AG09319 (cell line): ENCODE measurements at places on chromosomes 1 and 21.

DNA sequence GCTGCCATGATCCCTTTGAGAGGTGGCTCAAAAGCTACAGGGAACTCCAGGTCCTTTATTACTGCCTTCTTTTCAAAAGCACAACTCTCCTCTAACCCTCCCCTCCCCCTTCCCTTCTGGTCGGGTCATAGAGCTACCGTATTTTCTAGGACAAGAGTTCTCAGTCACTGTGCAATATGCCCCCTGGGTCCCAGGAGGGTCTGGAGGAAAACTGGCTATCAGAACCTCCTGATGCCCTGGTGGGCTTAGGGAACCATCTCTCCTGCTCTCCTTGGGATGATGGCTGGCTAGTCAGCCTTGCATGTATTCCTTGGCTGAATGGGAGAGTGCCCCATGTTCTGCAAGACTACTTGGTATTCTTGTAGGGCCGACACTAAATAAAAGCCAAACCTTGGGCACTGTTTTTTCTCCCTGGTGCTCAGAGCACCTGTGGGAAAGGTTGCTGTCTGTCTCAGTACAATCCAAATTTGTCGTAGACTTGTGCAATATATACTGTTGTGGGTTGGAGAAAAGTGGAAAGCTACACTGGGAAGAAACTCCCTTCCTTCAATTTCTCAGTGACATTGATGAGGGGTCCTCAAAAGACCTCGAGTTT is 3.1 kb downstream of the BTG2 start:
- no peak for DNase-seq

DNA sequence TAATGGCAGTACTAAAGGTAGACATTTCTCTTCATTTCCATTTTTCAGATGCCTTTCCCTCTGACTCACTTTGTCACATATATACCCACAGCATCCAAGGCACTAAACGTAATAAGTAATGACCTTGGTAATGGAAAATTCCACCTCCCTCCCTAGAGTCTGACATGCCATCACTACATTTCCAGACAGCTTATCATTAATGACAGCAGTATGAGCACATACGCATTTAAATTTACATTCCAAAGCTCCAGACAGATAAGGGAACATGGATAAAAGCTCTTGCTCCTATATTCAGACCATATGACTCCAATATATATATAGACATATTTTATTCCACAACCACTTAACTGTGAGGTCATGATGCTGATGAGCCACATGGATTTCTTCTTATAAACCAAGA is 191.7 kb upstream of the GORAB start:
- no peak for DNase-seq

DNA sequence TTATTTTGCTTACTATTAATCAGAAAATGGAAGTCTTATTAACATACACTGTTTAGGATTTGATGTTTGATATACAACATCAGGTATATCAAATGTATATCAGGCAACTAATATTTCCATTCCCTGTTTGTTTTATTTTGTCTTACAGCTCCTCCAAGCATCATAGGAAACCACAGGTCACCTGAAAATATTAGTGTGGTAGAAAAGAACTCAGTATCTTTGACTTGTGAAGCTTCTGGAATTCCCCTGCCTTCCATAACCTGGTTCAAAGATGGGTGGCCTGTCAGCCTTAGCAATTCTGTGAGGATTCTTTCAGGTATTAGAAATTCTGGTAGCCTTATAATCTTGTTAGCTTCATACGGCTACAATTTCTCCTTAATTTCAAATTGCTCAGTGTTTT is 318.0 kb downstream of the TPR start:
- no peak for DNase-seq

DNA sequence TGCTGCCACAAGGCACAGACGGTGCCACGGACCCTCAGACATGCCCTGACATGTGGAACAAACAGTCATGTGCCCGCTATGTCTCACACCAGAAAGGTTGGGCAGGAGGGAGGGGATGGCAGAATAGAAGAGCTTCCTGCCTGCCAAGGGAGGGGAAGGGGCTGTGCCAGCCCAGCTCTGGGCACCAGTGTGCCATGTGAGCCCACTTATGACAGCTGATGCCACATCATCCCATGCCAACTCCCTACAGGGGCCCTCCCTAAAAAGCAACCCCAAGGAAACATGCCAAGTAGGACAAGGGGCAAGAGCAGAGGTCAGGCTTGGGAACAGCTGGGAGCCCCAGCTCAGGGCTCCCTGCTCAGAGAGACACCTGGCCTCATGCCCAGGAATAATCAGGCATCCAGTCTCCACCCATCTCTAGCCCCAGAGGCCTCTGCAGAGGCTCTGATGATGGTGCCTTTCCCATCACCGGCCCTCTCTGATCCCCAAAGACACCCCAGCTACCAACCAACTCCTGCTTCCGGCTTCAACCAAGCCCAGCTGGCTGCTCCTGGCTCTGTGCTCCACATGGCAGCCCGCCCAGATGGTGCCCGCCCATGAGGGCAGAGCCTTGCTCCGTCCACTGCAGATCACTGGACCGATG is 10.3 kb downstream of the ADGRB2 start:
- DNase-seq, result no peak

DNA sequence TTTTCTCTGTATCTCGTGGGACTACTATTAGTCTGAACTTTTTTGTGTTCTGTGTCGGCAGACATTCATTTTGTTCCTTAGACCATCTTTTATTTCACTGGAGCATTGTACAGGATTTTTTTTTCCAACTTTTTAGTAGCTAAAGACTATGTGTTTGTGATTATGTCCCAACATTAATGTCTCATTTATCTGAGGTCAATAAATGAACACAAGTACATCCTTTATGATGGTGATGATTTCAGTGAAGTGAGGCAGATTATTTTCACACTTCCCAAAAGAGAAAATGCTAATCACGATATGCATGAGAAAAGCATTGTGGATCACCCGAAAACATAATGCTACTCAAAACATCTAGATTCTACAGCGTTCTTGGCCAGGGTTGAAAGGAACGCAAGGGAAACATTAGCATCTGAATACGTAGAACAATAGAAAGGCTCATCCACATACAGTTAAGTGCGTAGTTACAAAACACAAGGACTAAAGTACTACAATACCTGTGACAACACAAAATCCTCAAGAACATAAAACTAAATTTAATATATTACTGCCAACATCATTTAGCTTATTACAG is 981.7 kb upstream of the NCAM2 start:
- DNase-seq, result no peak

GRCh38 chr1:224786533-224787250 is 142.8 kb upstream of the DNAH14 start:
- DNase-seq, result no peak

DNA sequence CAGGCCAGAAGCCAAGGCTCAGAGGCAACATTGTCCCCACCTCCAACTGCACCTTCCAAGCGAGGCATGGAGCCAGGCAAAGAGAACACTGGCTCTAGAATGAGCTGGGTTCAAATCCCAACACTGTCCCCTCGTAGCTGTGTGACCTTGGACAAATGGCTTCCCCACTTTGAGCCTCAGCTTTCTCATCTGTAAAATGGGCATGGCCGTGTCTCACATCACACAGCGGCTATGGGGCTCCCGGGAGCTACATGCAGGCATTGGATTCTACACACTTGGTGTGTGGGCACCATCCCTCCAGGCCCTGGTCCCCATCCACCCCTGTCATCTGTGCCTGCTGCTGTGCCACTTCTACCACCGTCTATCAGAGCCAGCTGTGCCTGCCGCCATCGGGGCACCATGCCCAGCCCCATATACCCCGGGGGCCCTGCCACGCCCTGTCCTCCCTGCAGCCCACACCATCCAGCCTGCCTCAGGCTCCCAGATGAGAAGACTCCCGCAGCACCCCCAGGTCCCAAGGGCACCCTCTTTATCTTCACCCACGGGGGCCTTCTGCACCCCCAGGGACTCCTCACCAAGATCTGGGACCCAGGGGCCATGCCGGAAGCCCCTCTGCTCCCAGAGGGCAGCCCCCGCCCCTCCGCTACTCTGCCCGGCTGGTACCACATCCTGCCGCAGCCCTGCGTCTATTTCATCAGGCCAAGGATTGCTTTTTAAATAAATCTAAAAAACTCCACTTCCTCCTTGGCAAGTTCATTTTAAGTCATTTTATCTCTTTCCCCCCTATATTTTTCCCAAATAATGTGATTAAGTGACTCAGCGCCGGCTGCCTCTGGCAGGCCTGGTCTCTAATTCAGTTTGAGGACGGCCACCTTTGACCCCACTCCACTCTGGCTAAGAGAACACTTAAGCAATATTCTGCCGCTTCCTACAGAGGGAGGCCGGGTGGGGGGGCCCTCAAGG is 107.8 kb upstream of the TARDBP start:
- DNase-seq, result no peak

GRCh38 chr1:147851149-147851548 is 51.4 kb upstream of the GJA8 start:
- no peak for DNase-seq

GRCh38 chr1:156814571-156815260 is 1.9 kb downstream of the SH2D2A start:
- DNase-seq, result no peak

- DNase-seq, result no peak
Measured at GRCh38 chr1:59506952-59507351, 210.1 kb downstream of the FGGY start.

GRCh38 chr1:218454700-218455282 is 109.7 kb downstream of the TGFB2 start:
- DNase-seq, result no peak

DNA sequence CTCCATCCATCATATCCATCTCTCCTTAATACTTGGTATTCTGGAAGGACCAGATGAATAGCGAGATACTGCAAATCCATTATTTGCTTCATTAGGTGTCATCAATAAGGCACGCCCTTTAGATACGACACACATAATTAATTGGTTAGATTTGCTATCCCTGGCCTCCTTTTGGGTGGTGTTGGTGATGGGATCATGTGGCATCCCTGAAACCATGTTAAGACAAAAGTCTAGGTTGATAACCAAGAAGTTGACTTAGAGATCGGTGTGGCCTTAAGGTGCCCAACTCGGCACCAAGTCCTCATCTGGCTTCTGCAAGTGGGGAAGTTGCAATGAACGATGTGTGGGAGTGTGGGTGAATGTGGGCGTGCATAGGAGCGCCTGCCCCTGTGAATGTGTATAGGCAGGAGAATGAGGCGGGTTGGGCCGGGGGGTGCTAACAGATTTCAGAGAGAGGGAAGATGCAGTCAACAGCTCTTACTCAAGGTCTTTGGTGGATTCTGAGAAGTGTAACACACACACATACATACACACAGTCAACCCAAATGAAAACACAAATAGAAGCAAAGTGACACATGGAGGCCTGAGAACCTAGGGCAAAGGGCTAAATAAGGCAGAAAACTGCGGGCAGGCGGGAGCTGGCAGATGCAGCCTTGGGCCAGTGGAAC is 415.7 kb upstream of the ESRRG start:
- DNase-seq, result no peak

GRCh38 chr1:51295926-51296325 is 34.4 kb downstream of the TTC39A start:
- no peak for DNase-seq

DNA sequence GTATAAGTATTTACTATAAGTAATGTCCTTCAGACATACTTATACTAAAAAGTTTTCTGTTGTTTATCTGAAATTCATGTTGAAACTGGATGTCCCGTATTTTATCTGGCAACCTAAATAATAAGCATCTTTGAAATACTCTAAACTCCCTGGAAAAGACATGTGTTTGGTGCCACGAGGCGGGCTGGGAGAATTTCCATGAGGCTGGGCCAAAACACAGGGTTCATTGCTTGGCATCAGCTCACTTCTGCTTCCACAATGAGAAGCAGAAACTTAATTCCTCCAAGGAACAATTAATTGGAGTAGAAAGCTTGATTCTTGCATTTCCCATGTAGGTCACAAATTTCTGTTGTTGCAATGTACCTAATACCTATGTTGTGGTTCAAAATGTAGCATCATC is 110.2 kb downstream of the PSMG1 start:
- DNase-seq, result no peak

DNA sequence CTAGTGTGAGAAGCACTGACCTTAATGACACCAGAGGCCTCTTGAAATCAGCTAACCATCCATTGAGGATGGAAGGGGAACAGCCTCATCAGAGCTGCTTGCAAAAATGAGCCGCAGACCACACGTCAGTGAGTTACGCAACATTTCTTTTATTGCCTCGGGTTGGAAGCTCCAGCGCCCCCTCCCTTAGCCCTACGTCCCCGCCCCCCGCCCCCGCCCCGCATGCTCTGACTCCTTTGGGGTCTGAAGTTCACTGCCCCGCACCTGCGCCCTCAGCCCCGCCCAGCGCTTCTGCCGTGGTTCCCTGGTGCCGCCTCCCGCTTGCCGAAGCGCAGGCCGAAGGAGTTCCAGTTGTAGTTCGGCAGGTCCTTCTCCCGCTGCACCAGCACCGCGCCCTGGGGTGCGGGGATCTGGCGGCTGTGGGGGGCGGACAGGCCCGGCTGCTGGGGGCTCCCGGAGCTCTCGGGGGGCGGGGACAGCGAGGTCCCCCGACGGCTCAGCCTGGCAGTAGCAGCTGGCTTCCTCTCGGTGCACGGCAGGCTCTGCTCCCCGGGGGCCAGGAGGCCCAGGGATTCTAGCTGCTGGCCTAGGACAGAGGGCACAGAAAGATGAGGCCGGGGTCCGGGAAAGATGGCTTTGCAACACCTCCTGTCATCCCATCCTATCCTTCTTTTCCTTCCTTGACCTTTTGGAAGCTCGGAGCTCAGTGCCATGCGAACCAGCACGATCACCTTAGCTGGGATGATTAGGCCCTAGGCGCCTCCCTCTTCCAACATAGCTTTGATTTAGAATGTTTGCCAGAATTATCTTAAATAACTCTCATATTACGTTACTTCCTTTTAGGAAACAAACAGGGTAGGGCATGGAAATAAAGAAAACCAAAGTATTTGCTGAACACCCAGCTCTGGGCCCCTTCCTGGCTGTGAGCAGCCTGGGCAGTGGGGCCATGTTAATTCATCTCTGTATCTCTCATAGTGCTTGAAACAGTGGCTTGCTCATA is 5.8 kb downstream of the KISS1 start:
- DNase-seq, result no peak

- no peak for DNase-seq
Measured at GRCh38 chr1:7508052-7508933, 262.8 kb upstream of the VAMP3 start.

DNA sequence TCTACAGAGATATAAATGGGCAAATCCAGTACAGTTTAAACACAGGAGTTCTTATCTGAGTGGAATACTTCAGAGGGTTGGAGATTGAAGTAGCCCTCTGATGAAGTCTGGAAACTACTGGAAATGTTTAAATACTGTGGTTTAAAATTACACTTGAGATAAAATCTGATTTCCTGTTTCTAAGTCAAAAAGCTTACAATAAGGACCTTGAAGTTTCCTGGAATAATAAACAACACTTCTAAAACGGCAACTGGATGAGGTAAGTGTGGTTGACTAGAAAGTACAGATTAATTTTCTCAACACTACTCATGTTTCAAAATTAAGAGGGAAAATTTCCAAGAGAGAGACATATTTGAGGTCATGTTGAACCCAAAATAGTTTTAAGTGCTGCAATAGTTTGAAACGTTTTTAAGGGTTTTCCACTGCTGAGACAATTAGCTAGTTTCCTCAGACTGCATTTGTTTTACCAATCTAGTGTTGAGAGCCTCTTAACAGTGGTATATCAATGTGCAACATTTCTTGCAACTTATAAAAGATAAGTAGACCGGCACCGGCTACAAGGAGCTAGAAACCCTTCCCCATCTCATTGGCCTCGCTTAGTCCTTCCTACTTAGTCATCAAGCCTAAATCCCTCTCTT is 27.4 kb downstream of the KCNA3 start:
- no peak for DNase-seq
